ENCODE measurements at places on chromosomes 1 and 21. TPM values are rescaled to one million over a fixed set of nuclear protein-coding genes. Genes with fewer than 3 reads are reported as not detected.

- peak; percentile 80 for DNase-seq
Measured at GRCh38 chr1:205313563-205314308, 7.8 kb downstream of the NUAK2 start.

- peak; percentile 96 for DNase-seq
Measured at GRCh38 chr21:45386728-45387371, 18.1 kb upstream of the COL18A1 start.

The S100A3 gene
- 5.2 TPM for total RNA-seq

DNA sequence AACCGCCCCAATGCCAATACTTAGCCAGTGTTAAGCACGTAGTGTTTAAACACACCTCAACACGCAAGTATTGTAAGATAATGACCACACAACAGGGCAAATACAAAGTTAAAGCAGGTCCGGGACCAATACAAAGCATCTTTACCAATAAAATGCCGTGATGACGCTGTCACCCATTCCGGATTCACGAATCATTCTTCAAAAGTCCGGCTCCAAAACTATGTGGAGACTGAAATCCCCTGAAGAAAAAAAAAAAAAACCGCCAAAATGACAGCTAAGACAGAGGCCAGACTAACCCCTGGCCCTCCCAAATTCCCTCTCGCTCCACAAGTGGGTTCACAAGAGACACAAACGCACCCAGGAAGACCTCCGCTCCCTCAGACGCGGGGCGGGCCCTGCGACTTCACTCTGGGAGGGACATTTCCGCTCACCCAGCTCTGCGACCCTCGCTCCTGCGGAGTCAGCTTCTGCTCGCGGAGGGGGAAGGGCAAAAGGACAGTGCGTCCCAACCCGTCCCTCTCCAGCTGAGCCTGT, 625 bp upstream of the DARS2 start:
- DNase-seq = no peak

- no peak for DNase-seq
Measured at GRCh38 chr1:15243275-15244043, 3.6 kb upstream of the FHAD1 start.

GRCh38 chr1:67130673-67131072, 4.1 kb downstream of the C1orf141 start:
- DNase-seq = no peak

- peak; percentile 44 for DNase-seq
Measured at GRCh38 chr1:115815694-115816093, 25.2 kb downstream of the NHLH2 start.

- no peak for DNase-seq
Measured at GRCh38 chr1:199264911-199265310, 626.1 kb downstream of the PTPRC start.

Data from M059J (cell line).